ENCODE measurements at places on chromosomes 3 and 15.

GRCh38 chr3:169475978-169476698 lies 187.4 kb downstream of the MECOM start:
- no peak for DNase-seq

DNA sequence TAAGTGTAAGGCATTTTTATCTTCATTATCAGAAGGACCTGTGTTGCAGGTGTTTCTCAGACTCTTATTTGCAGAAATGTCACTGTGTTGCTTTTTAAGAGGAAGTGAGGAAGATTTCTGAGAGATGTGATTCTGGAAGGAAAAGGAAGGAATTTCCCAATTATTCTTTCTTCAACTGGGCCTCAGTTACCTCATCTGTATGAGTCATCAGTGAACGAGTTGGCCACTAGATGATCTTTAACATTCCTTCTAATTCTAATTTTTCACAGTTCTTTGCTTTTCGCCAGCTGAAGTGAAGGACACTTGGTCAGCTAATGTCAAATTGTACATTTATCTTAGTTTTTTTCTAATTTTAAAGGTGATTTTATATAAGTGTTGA lies 28.9 kb downstream of the CLEC3B start:
- no peak for DNase-seq

- DNase-seq, result no peak
Observed at GRCh38 chr3:105765308-105765639, 103.5 kb downstream of the CBLB start.

GRCh38 chr3:66052721-66053549 lies 14.2 kb upstream of the MAGI1 start:
- DNase-seq, result no peak

- no peak for DNase-seq
Observed at GRCh38 chr3:56557831-56558170, 826 bp downstream of the CCDC66 start.

DNA sequence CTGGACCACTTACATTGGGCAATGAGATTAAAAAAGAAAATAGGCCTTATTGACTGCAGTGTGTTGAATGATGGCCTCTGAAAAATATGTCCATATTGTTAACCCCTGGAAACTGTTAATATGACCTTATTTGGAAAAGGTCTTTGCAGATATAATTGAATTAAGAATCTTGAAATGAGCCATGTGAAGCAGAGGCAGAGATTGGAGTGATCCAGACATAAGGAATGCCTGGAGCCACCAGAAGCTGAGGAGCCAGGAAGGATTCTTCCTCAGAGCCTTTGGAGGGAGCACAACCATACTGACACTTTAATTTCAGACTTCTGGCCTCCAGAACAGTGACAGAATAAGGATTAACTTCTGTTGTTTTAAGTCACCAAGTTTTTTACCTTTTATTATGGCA lies 510.4 kb upstream of the AGTR1 start:
- DNase-seq, result no peak

DNA sequence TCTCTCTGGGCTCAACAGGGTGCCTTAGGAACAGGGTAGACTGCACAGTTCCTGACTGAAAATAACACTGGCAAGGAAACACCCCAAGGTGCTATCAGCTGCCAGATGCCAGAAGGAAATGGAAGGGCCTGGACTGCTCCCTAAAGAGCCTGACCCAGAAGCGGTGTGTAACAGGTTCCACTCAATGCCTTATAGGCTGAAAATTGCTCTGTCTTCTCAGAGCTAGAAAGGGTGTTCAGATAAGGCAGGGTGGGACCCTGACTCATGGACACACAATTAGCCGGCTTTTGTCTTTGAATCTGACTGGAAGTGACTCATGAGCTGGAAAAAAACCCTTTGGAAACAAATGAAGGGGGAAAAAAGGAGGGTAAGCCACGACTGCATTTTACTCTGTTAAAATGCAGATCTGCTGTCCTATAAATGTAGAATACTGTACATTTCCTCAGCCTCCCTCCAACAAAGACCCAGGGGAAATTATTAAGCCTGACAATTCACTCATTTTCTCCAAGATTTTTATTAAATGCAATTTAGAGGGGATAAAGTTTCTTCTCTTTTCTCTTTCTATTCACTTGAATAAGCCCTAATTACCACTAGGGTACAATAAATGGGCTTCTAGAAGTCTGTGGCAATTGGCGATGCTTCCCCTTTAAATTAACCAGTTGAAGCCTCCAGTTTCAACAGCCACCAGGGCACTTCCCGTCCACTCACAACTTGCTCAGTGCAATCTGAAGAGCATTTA lies 160.2 kb upstream of the TBL1XR1 start:
- peak; percentile 15 for DNase-seq

DNA sequence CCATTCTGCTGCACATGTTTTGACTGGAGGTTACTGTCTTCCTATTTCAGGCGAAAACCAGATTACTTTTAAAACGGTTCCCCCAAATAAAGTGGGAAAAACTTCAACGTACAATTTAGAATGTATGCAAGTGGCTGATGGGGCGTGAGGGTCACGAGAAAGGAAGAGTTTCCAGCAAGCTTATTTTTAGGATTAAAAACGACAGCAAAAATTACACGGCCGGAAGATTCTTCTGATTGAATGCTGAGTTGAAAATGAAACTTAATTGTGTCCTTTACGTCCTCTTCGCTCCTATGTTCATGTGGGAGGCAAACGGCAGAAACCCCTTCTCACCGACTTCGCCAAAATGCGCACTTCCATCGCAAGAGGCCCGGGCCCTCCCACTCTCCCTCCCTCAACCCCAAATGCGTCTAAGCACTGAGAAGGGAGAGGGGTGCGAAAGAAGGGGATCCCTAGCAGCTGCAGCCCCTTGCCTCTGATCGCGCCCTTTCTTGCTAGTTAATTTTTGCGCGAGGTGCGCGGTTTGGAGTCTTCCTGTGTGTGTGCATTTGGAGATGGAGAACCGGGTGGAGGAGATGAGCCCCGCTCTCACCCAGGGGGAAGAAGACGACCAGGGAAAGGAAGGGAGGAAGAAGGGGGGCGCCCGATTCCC lies 656 bp downstream of the CD47 start:
- DNase-seq, result peak; percentile 64

DNA sequence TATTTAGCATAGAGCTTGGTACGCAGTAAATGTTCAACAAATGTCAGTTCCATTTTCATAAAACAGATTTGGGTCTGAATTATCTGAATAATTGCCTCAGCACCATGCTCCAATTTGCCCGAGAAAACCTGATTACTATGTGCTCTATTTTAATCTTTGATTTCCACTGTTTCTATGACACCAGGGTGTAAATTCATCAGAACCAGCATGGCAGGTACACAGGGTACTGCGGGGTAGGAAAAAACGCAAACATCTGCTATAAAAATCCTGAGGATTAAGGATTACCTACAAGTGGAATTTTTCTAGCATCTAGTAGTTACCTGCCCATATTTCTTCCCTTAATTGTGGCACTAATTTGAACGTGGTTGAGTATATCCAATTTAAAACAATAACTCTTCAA lies 70.3 kb downstream of the RAD18 start:
- DNase-seq, result no peak

- no peak for DNase-seq
Observed at GRCh38 chr3:101292027-101292426, 28.3 kb downstream of the IMPG2 start.

DNA sequence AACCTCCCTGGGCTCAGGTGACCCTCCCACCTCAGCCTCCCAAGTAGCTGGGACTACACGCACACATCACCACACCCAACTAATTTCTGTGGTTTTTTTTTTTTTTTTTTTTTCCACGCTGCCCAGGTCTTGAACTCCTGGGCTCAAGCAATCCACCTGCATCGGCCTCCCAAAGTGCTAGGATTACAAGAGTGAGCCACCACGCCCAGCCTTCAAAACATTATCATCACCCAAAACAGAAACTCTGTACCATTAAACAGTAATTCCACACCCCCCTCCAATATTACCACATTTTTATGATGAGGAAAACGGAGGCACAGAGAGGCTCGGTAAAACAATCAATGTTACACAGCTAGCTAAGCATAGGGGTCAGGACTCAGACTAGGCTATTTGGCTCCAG lies 4.0 kb downstream of the IMP3 start:
- DNase-seq, result no peak

DNA sequence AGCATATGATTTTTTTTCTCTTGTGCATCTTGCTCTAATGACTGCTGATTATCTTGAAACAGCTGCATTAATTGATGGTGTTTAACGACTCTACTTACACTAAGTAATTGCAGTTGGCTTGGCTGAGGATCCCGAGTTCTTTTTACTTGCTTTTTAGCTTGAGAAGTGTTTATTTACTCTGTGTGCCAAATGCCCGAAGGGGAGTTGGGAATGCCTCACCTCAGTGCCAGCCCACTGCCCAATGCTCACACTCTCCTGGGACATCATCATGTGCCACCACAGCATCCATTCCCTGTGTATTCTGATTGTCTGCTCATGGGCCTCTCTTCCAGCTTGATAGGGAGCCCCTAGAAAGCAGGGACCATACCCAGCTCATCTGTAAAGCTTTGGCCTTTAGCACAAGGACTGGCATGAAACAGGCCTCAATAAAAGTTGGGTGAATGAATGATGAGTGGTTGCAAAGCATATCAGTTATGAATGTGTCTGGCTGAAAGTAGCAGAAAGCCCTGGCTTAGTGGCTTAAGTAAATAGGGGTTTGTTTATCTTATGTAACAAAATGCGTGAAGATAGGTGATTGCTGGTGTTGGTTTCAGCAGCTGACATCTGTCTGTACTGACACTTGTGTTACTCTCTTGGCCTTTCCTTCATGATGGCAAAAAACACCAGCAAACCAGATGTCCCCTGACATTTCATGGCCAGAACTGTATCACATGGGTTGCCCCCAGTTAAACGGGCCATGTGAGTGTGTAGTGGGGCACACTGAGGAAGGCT lies 8.1 kb downstream of the PXYLP1 start:
- DNase-seq, result no peak

- no peak for DNase-seq
Observed at GRCh38 chr15:96335411-96336024, 5.0 kb downstream of the NR2F2 start.
